NCI-H187 (cell line): ENCODE measurements at places on chromosomes 4 and X.

DNA sequence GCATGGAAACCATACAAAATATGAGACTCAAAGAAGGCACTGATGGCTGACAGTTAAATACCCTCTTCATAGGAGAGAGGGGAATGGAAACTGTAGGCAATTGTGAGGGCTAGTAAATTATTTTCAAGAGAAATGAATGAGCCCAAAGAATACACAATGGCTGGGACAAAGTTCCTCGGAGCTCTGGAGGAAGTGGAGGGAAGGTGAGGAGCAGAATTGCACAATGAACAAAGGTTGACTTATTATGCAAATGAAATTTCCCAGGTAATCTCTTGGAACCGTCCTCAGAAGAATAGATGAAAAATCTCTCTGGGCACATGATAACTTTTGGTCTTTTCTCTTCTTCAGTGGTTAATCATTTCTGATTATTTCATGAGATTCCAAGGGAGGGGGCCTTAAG lies 202.6 kb upstream of the VCX start:
- no peak for DNase-seq

DNA sequence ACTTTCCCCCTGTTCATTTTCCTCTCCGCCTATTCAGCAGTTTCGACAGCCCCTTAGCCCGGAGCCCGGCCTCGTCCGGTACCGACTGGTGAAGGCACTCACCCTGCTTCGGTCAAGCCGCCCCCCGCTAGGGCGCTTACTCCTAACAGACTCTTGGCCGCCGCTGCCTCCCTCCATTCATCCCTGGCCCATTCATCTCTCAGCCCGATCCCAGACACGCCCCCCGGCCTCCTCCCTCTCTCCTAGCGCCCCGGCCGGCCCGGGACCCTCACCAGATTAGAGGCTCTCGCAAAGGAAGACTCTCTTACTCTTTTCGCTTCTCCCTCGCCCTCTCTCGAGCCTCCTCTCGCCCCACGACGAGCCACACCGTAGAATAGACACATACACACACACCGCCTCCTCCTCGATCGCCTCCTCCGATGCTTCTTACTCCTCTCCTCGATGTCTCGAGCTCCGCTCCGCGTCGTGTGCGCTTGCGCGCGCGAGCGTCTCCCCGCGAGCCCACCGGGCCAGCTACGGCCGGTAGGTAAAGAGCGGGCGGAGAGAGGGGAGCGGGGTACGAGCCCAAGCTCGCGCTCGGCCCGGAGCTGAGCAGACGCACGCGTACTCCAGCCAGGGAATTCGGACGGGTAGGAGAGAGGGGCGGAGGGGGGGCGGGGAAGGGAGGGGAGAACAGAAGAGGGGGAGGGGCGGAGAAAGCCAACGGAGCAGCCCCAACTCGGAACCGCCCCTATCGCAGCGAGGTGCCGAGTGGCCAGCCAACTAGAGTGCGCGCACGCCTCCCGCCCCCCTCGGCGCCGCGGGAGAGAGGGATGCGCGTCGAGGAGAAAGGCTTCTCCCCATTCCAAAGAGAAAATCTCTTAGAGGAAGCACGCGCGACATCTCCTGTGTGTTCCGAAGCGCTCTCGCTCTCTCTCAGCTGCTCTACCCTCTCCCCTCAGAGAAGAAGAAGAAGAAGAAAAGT lies at the start of gene WNK3:
Gene WNK3 (minus strand): TSS at position 633 of the 964 bp plus-strand sequence.
- peak; percentile 61 for DNase-seq

DNA sequence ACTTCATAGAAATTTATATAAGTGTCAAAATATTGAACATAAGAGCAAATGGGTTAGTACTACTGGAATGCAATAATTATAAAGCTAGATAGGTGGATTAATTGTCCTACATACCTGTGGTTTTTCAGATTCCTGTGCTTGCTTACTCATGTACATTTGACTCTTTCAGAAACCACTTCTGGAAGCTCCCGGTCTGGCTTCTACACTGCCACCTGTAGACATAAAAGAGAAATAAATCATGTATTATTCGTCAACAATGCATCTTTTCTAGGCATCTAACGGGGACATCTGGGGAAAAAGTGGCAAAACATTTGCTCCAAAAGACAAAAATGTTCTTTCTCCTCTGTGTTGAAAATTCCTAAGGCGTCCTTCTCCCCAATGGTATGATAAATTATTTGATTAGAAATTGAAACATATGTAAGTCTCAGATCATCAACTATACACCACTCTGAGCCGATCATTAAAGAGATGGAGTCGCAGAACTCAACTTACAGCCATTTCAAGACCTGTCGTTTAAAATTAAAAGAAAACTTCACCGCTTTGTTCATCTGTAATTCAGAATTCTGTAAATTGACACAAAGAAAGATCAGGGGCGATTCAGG lies 648.7 kb upstream of the DIPK2B start:
- DNase-seq = no peak

GRCh38 chr4:185479507-185479971 lies 8.0 kb upstream of the CCDC110 start:
- DNase-seq = no peak

DNA sequence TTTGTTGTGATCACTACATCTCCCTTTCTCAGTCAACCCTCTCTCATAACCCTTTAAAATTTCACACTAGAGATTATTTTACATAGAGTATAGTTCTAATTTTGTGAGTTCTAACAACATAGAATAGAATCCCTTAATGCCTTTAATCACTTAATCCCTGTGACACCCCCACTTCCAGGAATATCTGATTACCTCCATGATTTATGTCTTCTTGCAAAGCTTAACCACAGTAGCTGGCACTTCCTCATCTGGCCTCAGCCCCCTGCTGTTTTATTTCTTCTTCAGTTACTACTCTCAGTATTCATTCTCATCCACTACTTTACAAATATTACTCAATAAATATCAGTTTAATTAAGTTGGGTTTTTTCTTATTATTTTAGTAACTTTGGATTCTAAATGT lies 340.9 kb downstream of the CENPC start:
- DNase-seq = peak; percentile 37

GRCh38 chr4:101252721-101253120 lies 94.6 kb downstream of the PPP3CA start:
- no peak for DNase-seq

DNA sequence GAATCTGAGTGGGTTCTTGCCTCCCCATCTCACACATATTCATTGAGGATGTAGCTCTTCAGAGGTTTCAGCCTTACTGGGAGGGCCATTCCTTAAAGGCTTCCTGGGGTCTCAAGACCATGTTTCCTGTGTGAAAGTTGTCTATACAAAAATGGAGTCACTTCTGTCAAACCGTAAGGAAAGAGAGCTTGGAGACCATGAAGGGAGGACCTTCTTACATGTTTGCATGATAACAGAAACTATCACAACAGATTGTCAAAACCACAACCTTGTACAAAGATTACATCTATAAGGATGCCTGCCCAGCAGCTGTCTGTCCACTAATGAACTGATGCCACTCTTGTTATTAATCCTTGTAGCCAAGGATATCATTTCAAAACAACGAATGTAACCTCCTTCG lies 139.3 kb downstream of the PDE5A start:
- DNase-seq = no peak

- no peak for DNase-seq
Measured at GRCh38 chr4:6776920-6777635, 5.4 kb upstream of the KIAA0232 start.

DNA sequence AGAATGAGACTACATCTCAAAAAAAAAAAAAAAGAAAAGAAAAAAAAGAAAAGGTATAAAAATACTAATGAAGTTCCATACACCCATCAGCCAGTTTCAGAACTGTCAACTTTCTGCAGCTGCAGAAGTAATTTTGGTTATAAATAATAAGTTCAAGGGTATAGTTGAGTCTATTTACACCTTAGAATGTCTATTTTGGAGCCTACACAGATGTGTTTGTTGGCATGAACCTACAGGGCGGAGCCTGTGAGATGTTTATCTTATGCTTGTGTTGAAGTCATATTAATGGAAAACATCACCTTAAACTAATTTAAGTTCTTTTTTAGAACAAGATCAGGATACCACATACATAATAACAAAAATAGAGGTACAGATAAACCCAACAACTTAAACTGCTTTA lies 85.8 kb downstream of the RAPGEF2 start:
- no peak for DNase-seq

DNA sequence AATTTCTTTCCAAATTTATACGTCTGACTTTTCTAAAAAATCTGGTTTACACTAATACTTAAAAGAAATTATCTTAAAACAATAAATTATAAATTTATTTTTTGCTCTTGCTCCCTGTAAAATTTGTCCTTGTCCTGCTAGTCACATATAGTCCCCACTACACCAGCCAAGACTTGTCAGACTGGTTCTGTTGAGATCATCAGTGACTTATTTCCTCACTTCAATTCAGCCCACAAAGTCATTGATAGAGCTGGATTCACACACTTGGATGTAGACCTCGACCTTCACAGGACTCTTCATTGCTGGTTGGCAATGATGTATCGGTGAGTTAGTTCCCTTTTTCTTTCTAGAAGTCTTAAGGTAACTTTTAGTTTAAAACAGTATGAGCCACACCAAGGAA lies at the start of gene TMPRSS11E:
Gene TMPRSS11E (plus strand): TSS at position 263 of the 400 bp plus-strand sequence. CDS start 50 bp downstream, at position 313.
- DNase-seq = no peak

DNA sequence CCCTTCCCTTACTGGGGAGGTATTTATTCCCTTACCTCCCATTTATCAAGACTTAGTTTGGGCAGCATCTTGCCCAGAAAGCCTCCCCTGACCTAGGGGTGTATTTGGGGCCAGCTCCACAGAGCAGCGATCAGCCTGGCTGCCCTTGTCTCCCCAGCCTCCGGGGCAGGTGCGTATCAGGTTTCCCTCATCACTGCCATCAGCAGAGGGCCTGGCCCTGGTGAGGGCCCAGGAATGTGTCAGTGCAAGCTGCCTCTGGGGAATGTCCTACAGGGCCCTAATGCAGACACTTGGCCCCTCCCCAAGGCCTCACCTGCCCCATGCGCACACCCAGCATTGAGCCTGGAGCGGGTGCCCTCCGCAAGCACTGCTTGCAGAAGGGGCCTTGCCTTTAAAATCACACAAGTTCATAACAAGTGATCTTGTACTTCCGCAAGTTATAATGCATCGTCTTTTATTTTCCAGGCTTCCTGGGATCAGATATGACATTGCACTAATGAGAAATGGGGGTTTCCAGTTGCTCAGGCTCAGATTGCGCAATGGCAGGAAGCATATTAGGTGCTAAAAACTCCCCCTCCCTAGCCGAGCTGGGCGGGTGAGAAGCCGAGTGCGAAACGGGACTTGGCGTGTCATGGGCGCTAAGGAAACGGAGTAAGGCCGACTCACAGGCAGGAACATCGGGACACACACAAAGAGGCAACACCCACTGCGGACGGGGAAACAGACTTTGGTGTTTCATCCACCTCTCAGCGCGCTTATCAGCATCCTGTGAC lies 25.4 kb upstream of the AFAP1 start:
- DNase-seq = no peak

- DNase-seq = no peak
Measured at GRCh38 chrX:926070-926469, 286.4 kb downstream of the CRLF2 start.

- no peak for DNase-seq
Measured at GRCh38 chr4:136562834-136563233, 969.5 kb downstream of the PCDH18 start.

DNA sequence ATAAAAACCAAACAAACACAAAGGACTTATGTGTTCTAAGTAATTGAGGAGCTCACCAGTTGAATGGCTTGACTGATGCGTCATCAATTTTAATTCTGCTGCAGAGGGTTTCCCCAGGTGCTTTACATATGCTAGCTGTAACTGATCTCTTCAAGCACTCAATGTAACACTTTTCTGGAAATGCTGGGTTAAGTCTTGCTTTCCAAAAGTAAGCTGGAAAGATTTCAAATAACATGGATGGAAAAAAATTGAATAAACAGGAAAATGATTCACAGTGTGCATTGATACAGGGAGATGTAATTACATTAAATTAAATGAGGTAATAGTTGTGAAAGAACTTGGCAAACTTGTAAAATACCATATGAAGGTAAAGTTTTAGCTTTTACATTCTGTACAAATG lies 186.7 kb upstream of the WDFY3 start:
- no peak for DNase-seq

- no peak for DNase-seq
Measured at GRCh38 chrX:66410806-66411205, 228.1 kb downstream of the EDA2R start.

DNA sequence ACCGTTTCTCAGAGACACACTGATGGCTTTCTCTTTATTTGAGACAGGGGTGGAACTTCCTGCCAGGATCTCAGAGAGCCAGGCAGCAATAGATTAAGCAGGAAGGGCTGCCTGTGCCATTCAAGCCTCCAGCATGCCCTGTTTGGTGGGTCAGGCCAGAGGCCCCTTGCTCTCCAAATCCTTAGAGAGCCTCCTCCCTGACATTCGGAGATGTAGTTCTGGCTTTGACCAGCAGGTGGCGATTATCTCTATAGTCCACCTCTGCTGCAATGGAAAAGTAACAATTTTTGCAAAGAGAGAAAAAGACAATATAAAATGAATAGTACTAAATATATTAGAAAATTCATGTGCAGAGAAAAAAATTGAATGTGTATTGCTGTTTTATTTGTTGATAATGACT lies 93.9 kb downstream of the NXF2B start:
- no peak for DNase-seq

DNA sequence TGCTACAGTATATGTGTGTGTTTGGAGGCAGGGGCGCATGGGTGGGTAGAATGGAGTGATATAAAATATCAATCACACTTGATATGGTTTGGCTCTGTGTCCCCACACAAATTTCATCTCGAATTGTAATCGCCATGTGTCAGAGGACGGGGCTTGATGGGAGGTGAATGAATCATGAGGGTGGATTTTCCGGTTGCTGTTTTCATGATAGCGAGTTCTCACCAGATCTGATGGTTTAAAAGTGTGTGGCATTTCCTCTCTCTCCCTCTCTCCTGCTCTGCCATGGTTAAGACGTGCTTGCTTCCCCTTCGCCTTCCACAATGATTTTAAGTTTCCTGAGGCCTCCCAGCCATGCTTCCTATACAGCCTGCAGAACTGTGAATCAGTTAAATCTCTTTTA lies 14.8 kb downstream of the SOWAHB start:
- DNase-seq = no peak

DNA sequence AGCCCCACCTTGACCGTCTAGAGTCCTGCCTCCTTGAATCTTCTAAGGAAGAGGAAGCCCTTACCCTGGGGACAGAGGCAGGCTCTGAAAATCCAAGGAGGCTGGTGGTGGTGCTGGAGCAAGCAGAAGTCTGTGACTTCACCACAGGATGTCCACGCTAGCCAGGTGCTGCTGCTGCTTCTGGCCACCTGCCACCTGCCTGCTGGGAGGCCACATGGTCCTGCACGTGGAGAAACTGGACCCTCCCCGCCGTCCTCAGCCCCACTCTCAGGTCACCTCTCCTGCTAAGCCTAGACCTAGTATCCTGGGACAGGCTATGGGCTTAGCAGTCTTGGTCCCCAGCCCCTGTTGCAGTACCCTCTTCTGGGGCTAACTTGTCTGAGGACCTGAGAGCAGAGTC lies 15.8 kb downstream of the TMEM31 start:
- no peak for DNase-seq

- DNase-seq = no peak
Measured at GRCh38 chrX:136589966-136590365, 58.0 kb downstream of the VGLL1 start.

- DNase-seq = no peak
Measured at GRCh38 chr4:141702472-141703182, 66.2 kb downstream of the IL15 start.
